ENCODE measurements at places on chromosomes 13 and 19.

GRCh38 chr19:19552798-19553197, 14.7 kb downstream of the CILP2 start:
- no peak for DNase-seq

DNA sequence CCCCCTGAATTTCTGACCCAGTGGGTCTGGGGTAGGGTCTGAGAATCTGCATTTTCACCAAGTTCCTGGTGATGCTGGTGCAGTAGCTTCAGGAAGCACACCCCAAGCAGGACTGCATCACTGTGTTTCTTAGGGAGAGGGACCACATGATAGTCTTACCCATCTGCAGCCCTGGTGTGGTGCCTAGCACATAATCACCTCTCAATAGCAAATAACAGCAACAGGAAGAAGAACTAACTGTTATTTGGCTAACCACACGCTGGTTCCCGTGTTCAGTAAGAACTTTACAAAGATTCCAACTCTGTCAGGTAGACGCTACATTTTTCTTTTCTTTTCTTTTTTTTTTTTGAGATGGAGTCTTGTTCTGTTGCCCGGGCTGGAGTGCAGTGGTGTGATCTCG, 41.9 kb upstream of the SPATA13 start:
- DNase-seq, result no peak

GRCh38 chr13:93522501-93522900, 295.9 kb downstream of the GPC6 start:
- DNase-seq, result no peak

- DNase-seq, result no peak
Observed at GRCh38 chr13:109735436-109735966, 50.9 kb downstream of the IRS2 start.

- DNase-seq, result no peak
Observed at GRCh38 chr13:89565476-89566100, 1781.9 kb upstream of the MIR17HG start.

- DNase-seq, result no peak
Observed at GRCh38 chr13:109644069-109644750, 142.2 kb downstream of the IRS2 start.

- no peak for DNase-seq
Observed at GRCh38 chr19:5430237-5430636, 25.0 kb upstream of the ZNRF4 start.

- no peak for DNase-seq
Observed at GRCh38 chr19:34265221-34265650, 10.9 kb downstream of the GARRE1 start.

DNA sequence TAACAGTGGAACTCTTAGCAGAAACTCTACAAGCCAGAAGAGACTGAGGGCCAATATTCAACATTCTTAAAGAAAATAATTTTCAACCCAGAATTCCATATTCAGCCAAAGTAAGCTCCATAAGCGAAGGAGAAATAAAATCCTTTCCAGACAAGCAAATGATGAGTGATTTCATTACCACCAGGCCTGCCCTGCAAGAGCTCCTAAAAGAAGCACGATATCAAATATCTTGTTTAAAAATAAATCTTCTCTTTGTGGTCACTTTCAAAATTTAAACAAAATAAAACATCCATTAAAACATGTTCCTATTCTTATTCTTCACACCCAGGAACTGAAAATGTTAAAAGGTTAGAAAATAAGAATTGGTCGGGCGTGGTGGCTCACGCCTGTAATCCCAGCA, 13.7 kb downstream of the MICU2 start:
- no peak for DNase-seq

GRCh38 chr13:89514534-89515312, 1832.8 kb upstream of the MIR17HG start:
- DNase-seq, result peak; percentile 92
